Caki2 (cell line): ENCODE measurements at places on chromosomes 2 and 18.

GRCh38 chr2:236993-237539 is 26.8 kb downstream of the SH3YL1 start:
- no peak for DNase-seq

- DNase-seq: no peak
Observed at GRCh38 chr2:79824086-79824786, 311.4 kb downstream of the CTNNA2 start.

GRCh38 chr2:54722641-54723040 is 821 bp upstream of the EML6 start:
- DNase-seq: no peak

DNA sequence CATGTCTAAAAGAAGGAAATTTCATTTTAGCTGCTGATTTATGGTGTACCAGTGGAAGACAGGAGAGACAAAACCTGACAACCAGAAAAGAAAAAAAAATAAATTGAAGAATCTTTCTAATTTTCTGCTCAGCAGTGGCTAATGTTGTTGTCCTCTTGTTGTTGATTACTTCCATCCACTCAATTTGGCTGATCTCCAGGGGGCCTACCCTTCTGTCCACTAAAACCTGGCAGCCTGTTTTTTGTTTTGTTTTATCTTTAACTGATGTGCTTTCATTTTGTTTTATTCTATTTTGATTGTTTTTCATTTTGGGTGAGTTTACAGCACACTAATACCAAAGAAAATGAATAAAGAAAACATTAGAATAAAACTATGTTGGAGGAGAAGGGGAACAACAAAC is 27.4 kb downstream of the TFPI start:
- no peak for DNase-seq

DNA sequence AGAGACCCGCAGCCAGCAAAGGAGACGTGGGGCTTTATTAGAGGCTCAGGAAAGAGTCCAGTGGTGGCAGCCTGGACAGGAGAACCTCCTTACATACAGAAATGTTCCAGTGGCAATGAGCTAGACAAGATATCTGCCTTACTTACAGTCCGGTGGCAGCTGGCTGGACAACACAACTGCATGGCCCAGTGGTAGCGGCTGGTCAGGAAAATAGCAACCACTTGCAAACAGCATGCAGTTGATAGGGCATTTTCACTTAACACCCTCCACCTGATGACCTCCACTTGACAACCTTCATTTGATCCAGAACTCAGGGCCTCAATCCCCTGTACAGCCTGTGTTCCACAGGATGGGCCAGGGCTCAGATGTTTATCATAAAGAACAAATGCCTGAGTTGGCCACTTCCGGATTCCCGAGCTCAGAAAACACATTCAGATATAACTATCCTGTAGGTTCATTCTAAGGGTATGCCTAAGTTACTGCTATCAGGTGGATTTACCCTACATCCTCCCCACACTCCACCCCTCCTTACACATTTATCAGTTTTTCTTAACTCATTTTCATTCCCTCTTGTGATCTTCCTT is 63.3 kb upstream of the ITPRID2 start:
- DNase-seq: no peak

DNA sequence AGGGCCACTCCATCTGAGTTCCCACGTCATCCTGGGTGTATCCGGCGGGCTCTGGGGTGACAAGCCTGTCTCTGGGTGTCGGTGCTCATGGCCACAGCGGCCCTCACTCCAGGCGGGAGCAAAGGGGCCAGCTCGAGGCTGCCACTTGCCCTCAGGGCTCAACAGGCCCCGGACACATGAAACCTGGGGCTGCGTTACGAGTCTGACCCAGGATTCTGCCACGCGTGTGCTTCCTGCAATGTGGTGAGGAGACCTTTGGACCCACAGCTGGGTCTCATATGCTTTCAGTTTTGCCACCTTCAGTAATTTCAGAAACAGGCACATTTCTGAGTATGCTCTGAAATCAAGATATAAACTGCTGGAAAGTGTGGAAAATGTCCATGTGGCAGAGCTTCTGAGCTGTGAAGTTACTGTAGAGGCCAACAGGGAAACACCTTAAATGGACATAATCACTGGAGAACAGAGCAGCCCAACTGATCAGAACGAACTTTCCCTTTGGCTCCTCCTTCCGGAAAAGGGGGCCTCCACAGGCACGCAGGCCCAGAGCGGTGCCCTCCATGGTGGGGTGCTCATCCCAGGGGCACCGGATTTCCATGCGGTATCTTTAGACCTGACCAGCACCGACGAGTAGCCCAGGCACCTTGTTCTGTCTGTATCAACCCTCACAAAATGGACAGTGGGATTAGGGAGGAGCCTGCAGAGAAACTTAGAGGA is 14.1 kb downstream of the PER2 start:
- DNase-seq: no peak

DNA sequence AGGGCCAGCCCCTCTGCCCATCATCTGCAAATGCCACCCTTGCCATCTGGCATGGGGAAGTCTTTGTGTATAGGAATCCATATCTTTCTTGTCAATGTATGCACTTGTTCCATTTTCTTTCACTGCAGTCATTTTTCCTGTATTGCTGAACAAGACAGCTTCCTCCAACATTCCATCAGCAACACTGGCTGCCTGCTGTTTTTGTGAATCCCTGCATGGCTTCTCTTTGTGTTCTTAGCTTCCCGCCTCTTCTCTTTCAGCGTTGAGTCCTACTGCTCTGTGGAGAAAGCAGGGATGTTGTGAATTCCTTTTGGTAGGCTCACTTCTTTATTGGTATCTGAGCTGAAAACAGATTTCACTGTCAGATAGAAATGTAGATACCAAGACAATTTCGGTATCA is 150.0 kb downstream of the LPIN1 start:
- DNase-seq: no peak

- no peak for DNase-seq
Observed at GRCh38 chr2:234771980-234772732, 179.7 kb upstream of the SH3BP4 start.

DNA sequence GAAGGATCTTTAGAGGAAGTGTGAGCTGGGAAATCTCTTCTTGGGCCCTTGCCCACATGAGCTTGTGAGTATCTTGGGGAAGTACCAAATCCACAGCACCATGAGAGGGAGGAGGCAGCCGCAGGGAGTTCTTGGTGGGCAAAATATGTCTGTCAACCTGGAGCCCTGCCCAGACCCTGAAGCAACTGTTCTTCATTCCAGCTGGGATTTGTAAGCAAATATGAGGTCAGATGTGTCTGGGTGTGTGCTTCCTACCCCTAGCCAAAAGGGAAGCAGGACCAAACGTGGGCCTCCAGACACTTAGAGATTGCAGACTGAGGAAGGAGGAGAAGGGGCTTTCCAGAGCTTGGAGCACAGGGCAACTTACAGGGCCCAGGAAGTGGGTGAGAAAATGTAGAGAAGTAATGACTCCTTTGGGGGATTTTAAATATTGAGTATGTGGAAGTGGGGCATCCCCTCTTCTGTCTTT is 41.9 kb downstream of the TMEM247 start:
- DNase-seq: no peak

DNA sequence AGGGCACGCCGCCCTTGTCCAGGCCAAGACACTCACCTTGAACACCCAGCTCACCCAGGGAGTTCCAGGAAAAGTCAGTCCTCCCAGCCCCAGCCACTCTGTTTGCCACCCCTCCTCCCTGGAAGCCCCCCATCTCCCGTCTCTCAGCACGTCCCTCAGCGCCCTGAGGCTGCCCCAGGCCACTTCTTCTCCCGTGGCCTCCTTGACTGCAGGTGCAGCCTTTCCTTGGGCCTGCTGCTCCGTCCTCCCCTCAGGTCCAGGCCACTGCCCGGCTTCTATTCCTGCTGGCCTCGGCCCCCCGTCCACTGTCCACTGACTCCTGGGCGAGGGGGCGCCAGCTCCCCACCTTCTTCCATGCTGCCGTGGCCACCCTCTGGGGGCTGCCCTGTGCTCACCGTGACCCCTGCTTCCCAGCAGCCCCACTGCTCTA is 239.1 kb downstream of the HDAC4 start:
- no peak for DNase-seq

DNA sequence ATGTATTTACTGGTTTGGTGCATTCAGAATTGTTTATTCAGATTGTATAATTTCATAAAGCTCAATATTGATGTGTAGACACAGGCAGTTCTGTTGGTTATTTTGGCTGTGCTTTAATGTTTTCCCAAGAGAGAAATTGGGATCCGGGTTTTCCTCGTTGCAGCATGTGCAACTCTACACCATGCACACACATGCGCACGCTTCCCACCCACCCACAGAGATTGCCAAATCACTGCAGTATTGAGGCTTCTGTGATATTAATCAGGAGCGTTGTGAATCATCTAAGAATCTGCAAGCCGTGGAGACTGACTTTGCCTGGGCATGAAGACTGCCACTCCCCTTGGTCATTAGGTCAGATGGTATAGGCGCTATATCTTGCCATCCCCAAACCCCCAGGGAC is 571.5 kb downstream of the SLC4A3 start:
- DNase-seq: no peak

DNA sequence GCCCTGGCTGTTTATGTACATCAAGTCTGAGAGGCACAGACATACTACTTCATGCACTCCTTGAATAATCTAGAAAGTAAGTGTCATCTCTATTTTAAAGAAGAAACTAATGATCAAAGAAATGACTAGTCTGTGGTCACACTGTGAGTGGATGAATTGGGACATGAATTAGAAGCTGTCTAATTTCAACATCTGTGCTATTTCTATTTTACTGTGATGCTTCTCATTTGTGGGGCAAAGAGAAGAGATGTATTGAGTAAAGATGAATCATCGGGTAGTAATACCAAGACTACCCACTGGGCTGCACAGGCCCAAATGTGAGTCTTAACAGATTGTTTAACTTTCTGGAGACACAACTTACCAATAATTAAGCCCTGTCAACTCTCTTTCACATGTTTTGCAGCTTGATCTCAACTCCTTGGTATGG is 42.4 kb upstream of the MTIF2 start:
- DNase-seq: peak; percentile 9

GRCh38 chr2:235148201-235149170 is 196.7 kb downstream of the SH3BP4 start:
- no peak for DNase-seq

DNA sequence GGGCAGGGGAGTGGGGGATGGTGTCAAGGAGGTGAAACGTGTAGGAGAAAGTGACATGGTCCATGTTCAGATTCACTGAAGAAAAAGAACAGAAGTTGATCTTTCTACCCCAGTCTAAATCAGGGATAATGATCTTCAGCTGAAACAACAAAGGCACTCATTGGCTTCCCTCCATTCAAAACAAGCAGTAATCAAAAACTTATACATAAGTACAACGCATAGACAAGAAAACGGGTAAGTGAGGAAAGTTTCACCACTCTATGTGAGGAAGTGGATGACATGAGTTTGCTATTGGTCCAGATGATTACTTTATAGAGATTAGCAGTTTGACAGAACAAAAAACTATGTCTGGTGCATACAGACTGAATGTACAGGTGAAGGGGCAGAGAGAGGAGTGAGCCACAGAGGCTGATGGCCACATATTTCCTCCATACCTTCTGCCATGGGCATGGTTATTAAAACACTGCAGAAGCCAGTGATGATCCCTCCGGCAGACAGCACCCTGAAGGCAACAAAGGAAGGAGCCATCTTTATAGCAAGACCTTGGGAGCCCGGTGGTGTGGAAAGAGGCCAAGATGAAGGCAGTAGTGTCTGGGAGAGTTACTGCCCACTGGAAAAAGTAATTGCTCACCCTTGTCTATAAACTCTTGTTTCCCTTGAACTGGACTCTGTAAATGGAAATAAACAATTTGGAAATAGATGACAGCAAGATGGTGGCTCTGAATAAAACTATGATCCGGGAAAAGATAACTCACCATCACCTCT is 57.7 kb downstream of the SLC25A12 start:
- DNase-seq: no peak

GRCh38 chr2:100470898-100471514 is 724 bp downstream of the NMS start:
- no peak for DNase-seq

GRCh38 chr18:76932026-76932819 is 109.9 kb downstream of the ZNF236 start:
- no peak for DNase-seq

DNA sequence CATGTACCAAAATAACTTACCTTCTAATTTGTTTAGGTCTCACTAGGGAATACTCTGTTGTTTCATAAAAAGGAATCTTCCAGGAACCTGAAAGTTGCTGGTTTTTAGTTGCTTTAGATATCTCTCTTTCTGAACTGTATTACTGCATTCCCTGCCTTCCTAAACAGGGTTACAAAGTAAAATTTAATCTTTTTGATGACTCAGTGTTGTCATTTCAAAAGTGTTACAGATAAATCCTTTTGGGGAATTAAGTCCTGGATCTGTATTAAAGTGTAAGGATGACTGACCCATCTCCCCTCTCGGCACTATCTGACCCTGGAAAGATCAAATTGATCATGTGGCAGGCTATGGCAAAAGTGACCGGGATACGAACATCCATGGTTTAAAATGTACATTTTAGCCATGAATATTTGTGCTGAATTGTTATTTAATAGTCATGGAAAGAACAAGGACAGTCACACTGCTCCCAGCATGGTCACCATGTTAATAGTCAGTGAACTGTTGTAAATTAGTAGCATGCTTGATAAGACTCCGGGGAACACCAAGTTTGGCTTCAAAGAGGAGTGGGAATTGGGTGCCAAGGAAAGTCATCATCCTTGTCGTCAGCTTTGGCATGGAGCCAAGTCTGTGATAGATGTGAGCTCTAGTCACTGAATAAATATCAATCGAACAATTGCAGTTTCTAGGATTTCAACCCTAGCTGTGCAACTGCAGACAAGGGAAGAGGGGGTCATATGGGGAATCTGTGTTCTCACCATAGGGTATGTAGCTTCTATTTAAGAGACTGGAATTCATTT is 4.2 kb downstream of the PLEKHA3 start:
- peak; percentile 40 for DNase-seq

- DNase-seq: no peak
Observed at GRCh38 chr2:45288532-45289417, 279.5 kb upstream of the SIX2 start.

DNA sequence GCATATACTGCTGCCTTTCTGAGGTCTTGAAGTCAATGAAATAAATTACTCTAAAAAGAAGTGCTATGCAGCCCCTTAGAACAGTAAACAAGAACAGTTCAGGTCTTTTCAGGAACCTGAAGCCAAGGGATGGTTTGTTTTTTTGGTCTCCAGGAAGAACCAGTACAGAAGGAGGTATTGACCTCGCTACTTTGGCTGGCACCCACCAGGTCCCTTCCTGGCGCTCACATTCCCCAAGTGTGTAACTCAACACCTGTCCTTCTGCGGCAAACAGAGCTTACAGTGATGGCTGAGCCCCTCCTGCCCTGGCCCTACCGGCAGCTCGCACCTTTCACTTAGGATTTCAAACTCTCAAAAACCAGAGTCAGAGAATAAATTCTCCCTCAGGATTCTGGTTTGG is 51.9 kb downstream of the SETBP1 start:
- no peak for DNase-seq
